ENCODE measurements at places on chromosomes 5 and 9.

- no peak for DNase-seq
Measured at GRCh38 chr9:96206156-96206751, 95.7 kb downstream of the HSD17B3 start.

GRCh38 chr5:28729067-28729466 is 1690.7 kb upstream of the CDH9 start:
- DNase-seq: no peak

DNA sequence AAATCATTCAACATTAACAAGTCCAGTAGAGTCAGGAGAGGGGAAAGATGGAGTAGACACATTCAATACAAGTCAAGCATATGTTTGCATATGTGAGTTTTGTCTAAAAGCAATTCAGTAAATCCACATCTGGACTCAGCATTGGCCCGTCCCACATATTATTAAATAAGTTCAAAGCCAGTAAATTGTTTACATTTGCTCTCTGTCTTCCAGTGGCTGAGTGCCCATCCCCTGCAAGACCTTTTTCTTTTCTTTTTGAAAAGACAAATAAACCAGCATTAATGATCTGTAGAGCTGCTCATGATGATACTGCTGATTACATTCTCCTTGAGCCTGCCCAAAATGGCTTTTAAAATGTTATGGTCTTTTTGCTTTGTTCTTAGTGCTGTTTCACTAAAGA is 71.1 kb downstream of the TNC start:
- DNase-seq: no peak

- no peak for DNase-seq
Measured at GRCh38 chr9:115930472-115930871, 223.1 kb upstream of the PAPPA start.

DNA sequence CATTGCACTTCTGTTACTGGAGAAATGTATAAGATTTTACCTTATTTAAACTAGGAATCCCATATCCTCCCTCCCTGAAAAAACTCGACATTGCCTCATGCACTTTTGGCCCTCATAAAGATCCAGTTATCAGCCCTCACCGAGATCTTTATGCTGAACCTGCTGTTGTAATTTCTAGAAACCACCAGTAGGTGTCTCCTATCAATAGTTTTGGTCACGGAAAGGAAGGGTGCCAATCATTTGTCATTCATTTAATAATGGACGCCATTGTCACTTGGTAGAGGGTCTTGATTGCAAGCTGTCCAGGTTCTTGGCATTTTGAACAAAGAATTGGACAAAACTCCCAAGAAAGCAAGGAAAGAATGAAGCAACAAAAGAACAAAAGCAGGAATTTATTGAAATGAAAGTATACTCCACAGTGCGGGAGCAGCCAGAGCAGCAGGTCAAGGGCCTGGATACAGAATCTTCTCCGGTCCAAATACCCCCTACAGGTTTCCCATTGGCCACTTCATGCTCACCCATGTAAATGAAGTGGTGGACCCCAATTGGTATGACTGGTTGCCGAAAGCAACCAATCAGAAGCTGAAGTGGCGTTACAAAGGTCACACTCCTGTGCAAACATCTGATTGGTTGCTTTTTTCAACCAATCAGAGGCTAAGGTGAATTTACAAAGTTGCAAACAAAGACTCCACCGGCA is 524.3 kb downstream of the PSAT1 start:
- DNase-seq: no peak

DNA sequence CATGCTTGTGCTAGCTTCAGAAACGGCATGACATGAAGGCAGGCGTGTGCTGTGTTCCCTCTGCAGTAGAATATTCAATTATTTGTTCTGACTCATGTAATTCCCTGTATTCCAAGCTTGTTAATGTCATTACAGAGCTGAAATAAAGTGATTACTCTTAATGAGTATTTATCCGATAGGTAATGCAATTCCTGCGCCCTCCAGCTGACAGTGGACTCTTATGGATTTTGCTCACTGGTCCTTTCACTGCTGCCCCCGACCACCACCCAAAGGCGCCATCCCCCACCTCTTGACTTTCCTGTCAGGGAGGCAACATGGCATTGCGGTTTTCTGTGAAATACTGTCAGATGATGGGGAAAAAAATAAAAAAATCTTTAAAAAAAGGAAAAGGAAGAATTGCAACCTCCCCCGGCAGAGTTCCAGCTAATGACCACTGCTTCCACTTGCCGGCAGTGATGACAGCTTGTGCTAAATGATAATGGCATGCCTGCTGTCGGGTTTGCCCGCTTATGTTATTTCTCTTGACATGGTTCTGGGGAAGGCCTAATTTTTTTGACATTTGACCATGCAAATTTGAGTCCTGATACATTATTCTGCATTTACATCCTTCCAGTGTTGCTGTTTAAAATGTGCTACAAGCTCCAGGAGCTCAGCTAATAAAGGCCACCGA is 335.3 kb upstream of the ADAMTS16 start:
- no peak for DNase-seq

- no peak for DNase-seq
Measured at GRCh38 chr5:62790348-62790747, 211.7 kb downstream of the LRRC70 start.

DNA sequence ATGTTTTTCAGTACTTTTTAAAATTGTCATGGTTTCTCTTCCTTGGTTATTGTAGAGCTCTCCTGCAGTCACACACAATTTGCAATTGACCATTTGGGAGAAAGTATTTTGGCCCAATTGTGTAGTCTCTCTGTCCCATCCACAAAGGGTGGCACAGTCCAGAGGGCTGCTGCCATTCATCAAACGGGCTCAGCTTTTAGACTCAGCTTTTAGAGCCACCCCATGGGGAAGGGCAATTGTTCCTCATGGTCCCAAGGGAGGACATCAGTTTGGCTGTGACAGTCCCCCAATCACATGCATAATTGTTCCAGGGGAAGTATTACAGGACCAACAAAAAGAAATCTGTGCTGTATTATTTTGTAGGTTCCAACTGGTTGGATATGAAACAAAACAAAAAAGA is 207.6 kb downstream of the ZNF462 start:
- no peak for DNase-seq

DNA sequence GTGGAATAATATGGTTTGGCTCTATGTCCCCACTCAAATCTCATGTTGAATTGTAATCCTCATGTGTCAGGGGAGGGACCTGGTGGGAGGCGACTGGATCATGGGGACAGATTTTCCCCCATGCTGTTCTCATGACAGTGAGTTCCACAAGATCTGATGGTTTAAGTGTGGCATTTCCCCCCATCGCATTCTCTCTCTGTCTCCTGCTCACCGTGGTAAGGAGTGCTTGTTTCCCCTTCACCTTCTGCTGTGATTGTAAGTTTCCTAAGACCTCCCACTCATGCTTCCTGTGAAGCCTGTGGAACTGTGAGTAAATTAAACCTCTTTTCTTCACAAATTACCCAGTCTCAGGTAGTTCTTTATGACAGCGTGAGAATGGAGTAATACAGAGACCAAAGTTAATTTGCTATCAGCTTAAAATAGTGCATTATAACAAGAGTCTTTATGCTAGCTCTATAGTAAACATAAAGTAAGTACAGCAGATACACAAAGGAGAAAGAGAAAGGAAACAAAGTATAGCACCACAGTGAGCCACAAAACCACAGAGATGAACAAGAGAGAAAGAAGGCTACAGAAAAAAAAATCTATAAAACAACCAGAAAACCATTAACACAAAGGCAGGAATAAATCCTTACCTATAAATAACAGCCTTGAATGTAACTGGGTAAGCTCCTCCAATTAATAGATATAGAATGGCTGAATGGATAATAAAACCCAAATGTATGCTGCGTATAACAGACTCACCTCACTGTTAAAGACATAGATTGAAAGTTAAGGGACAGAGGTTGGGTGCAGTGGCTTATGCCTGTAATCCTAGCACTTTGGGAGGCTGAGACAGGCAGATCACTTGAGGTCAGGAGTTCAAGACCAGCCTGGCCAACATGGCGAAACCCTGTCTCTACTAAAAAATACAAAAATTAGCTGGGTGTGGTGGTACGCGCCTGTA is 39.7 kb downstream of the RAPGEF6 start:
- DNase-seq: no peak
